Mesangial cell (primary cell): ENCODE measurements at places on chromosomes 13 and 19. TPM values are rescaled to one million over a fixed set of nuclear protein-coding genes. Genes with fewer than 3 reads are reported as not detected.

The ZNF135 gene
- 1.1 and 5.5 TPM in 2 replicates for total RNA-seq

The LGALS14 gene
- total RNA-seq = not detected in 2 replicates

The TMEM150B gene
- total RNA-seq = not detected in 2 replicates

The LILRB5 gene
- total RNA-seq = not detected in 2 replicates

The CCDC169 gene
- 2.3 and 2.5 TPM in 2 replicates for total RNA-seq

The ZNF540 gene
- total RNA-seq = 0.16 and 0.76 TPM in 2 replicates

The GNG8 gene
- not detected in 2 replicates for total RNA-seq

The SLC25A30 gene
- 12.7 and 15.7 TPM in 2 replicates for total RNA-seq

The NANOS2 gene
- not detected in 2 replicates for total RNA-seq

The EPN1 gene
- total RNA-seq = 112 and 155 TPM in 2 replicates

The URAD gene
- not detected in 2 replicates for total RNA-seq

The LRRC63 gene
- total RNA-seq = not detected in 2 replicates

The VWA8 gene
- total RNA-seq = 8.5 and 13.2 TPM in 2 replicates

The RINL gene
- total RNA-seq = 3.1 and 10.0 TPM in 2 replicates

The TPTE2 gene
- total RNA-seq = not detected in 2 replicates

The ERFL gene
- not detected in 2 replicates for total RNA-seq

The KLC3 gene
- 1.3 and 2.2 TPM in 2 replicates for total RNA-seq

The TMEM255B gene
- 1.8 and 2.8 TPM in 2 replicates for total RNA-seq

The TNFRSF19 gene
- 6.8 and 23.3 TPM in 2 replicates for total RNA-seq

The ZNF880 gene
- total RNA-seq = 10.6 and 18.4 TPM in 2 replicates

The GARIN5A gene
- total RNA-seq = 0.98 and 7.4 TPM in 2 replicates

The MBD3L2 gene
- not detected in 2 replicates for total RNA-seq

The CYP2A7 gene
- not detected in 2 replicates for total RNA-seq

The KLK12 gene
- not detected in 2 replicates for total RNA-seq

The CCDC70 gene
- total RNA-seq = not detected in 2 replicates

The ZNF470 gene
- 0.65 and 1.5 TPM in 2 replicates for total RNA-seq

The CCNE1 gene
- total RNA-seq = 3.9 and 9.5 TPM in 2 replicates

The FGF22 gene
- total RNA-seq = 0.16 and 0.51 TPM in 2 replicates

The SELENOV gene
- 0.81 TPM in 1 of 2 replicates, not detected in the other for total RNA-seq

The ATP8A2 gene
- total RNA-seq = 1.5 and 2.4 TPM in 2 replicates

The FREM2 gene
- total RNA-seq = 0.49 and 2.0 TPM in 2 replicates

The CEACAM3 gene
- total RNA-seq = not detected in 2 replicates

The GJA3 gene
- total RNA-seq = 0.49 and 0.51 TPM in 2 replicates

The PSG4 gene
- total RNA-seq = 0.16 TPM in 1 of 2 replicates, not detected in the other

The ZNF534 gene
- total RNA-seq = not detected in 2 replicates

The GPC5 gene
- 0.63 and 0.98 TPM in 2 replicates for total RNA-seq

The FLT3 gene
- 0.16 and 0.38 TPM in 2 replicates for total RNA-seq

The OR10H2 gene
- total RNA-seq = not detected in 2 replicates

The ZNF99 gene
- not detected in 2 replicates for total RNA-seq

The NTF4 gene
- total RNA-seq = 0.25 TPM in 1 of 2 replicates, not detected in the other

The SOX1 gene
- not detected in 2 replicates for total RNA-seq

The PTPRH gene
- total RNA-seq = 0.81 and 3.7 TPM in 2 replicates
